CD4-positive, alpha-beta T cell treated with Interferon alpha-2 for 1 hour (primary cell): ENCODE measurements at places on chromosomes 3 and 15.

DNA sequence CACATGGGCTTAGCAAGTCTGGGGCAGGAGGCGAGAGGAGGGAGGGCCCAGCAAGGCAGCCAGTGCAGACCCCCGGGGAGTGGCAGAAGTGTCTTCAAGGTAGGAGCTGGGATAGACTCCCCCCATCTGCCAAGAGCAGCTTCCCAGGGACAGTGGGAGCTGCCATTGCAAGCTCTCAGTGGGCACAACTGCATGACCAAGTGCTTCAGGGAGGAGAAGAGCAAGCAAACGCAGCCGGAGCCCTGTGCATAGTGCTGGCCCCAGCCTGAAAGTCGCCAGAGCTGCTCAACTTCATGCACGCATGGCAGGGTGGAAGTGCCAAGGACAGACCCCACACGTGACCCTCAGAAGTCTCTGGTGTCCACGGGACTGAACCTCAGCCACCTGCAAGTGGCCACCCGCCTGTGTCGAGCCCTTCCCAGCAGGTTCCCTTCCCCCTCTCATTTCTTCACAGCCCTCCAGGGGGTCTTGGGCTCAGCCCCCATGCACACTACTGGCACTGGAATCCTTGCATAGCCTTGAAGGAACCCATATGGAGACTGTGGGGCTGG, 89.4 kb downstream of the PLXNA1 start:
- DNase-seq = no peak

DNA sequence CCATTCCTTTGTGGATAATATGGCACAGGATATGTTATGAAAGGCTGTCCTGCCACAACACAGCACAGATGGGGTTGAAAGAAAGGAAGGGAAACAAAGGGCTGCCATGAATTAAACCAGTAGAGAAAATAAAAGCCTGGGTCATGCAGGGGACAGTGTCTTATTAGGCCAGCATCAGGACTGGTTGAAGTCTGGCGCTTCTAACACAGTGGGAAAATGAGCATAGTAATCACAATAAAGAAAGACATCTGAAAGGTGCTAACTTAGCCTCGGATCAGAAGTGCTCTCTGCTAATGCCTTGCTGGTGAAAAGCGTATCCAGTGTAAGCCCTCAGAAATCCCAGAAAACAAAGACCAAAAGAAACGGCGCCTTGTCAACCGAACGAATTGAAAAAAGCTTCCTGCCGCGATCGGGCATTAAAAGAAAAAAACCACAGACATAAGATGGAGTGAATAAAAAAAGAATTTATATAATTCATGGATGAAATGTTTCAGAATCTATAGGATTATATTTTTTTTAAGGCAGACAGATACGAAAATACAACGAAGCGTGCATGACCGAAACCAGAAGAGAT, 566 bp upstream of the MKRN3 start:
- no peak for DNase-seq

DNA sequence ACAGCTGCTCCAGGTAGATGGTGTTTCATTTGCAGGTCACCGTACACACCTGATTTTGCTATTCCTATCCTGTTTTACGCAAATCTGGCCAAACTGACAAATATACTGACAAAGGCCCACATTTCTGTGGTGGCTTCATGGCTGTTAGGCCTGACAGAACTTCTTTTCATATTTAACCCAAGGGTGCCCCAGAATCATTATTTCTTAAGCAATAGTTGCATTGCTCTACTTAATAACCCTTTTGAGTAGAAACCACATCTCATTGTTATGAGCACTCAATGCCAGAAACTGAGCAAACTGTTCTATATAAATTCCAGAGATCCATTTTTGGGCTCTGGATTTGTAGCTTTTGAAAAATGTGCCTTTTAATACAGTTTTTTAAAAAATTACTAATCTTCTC, 19.4 kb downstream of the ASTE1 start:
- no peak for DNase-seq

- no peak for DNase-seq
Observed at GRCh38 chr3:179536256-179536655, 26.5 kb upstream of the ACTL6A start.

DNA sequence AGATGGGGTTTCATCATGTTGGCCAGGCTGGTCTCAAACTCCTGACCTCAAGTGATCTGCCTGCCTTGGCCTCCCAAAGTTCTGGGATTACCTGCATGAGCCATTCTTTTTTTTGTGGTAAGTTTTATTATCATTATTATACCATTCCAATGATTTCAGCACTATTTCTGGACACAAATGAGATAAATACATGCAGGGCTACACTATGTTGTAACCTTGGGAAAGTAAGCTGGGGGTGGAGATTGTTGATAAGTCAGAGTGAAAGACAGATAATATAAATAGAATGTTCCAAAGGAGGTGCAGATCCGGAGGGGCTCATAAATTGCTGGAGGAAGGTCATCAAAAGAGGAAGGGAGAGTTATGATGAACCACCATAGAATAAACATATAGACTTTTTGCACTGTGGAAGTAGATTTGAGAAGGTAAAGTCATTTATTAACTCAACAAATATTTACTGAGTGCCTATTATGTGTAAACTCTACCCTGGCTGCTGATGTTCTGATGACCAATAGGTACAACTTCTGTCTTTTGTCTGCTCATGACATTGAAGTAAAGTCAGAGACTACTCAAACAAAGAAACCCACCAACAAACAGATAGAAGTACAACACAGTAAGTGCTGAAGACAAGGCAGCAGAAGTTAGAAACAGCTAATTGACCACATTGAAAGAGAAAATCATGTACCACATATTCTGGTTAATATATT, 478.9 kb upstream of the GOLIM4 start:
- no peak for DNase-seq

DNA sequence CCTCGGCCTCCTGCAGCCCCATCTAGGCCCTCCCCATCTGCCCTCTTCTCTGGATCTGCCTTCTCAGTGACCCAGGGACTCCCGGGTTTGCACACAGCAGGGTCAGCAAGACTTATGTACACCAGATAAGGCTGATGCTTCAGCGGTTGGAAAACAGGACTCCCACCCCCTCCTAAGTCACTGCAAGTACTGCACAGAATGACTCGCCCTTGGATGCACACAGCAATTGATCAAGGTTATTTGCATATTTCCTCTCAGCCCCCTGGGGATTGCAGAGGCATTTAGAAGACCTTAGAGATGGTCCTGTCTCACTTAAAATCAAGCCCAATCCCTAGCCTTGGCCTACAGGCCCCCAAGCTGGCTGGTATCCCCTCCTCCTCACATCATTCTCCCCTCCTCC, 8.9 kb downstream of the ACAN start:
- no peak for DNase-seq

DNA sequence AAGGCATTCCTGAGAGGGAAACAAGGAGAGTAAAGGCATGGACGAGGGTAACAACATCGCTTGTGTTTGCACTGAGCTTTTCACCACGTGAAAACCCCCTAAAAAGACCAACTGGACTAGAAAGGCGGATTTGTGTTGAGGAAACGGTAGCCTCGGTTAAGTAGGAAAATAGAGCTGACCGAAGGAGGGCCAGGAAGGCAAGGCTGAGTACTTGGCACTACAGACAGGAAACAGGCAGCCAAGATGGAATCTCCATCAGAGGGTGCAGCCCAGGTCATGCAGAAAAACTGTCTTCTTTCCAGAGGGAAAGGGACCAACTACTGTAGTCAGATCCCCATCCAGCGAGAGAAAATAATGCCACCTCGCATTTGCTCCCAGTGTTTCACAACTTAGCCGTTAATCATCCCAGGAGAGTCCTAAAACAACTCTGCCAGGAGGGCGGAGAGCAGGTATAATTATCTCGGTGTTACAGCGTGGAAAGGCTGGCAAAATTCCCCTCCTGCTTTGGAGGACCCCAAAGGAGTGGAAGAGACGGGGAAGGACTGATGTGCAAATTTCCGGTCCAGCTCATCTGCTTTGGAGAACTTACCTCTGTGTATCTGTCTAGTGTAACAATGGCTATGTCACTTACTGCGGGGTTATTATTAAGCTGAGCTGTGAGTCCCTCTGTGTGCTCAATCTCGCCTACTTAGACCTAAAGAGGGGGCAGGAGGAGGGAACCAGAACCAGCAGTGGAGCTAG, 77.2 kb downstream of the MYO1E start:
- DNase-seq = no peak

DNA sequence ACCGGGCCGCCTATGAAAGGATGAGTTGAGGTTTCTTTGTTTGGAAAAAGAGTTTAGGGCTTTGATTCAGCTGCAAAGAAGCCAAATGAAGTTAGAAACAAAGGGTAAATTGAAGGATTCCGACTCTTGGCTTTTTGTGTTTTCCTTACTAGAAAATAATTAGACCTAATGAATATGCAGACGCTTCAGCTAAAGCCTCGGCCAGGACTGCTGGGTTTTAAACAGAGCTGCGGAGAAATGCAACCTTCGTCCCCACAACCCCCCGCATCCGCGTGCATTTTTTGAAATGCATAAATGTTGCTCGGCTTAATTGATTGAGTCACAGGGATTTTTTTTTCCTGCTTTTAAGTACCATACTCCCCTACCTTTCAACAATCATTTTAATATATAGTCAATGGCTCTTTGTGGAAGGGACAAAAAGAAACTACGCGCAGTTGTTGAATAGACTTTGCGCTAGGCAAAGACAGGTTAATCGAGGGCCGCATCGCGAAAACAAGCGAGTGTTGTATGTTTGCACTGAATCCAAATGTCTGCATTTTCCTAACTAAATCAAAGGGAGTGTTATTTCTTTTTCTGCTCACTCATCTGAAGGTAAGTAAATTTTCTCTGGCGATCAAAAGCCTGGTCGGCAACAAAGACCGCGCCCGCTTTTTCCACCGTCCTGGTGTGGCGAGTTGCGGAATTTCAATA, 1.3 kb upstream of the ZIC4 start:
- no peak for DNase-seq

DNA sequence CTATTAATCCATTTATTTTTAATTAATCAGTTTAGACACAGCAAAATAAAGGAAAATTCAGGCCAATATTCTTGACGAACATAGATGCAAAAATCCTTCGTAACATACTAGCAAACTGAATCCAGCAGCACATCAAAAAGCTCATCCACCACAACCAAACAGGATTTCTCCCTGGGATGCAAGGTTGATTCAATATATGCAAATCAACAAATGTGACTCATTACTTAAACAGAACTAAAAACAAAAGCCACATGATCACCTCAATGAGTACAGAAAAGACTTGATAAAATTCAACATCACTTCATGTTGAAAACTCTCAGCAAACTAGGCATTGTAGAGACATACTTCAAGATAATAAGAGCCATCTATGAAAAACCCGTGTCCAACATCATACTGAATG, 364.1 kb upstream of the THBS1 start:
- DNase-seq = no peak

- no peak for DNase-seq
Observed at GRCh38 chr3:127680798-127681221, 8.1 kb downstream of the ABTB1 start.

DNA sequence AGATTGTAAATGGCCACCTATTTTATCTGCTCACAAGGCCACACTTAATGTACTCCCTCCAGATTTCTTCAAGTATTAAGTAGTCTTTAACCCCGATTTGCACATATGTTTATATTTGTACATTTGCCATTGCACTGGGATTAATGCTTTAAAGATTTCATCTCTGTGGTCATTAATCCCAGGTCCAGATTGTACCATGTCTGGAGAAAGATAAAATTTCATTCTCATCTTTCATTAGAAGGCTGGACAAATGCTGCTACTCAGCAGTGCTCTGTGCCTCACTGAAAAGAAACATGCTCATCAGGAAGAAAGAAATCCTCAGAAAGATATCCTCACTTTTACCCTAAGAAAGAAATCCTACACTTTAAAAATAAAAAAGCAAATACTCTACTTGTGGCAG, 62.5 kb upstream of the LRRC3B start:
- no peak for DNase-seq

DNA sequence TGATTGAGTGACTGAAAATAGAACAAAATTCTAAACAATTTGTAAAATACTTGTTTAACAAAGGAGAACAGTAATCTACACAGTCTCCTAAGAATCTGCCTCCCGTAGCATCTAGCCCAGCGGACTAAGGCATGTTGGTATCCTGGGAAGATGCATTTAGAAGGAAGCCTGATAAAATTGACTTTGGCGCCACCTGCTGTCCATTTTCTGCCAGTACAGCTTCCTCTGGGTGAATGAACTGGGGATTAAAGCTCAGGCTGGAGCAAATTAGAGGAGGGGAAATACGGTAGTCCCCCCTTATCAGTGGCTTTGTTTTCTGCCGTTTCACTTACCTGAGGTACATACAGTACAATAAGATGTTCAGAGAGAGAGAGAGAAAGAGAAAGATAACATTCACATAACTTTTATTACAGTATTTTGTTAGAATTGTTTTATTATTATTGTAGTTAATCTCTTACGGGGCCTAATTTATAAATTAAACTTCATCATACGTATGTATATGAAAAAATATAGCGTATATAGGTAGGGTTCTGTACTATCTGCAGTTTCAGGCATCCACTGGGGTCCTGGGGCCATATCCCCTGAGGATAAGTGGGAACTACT, 191.6 kb downstream of the GAP43 start:
- peak; percentile 66 for DNase-seq

DNA sequence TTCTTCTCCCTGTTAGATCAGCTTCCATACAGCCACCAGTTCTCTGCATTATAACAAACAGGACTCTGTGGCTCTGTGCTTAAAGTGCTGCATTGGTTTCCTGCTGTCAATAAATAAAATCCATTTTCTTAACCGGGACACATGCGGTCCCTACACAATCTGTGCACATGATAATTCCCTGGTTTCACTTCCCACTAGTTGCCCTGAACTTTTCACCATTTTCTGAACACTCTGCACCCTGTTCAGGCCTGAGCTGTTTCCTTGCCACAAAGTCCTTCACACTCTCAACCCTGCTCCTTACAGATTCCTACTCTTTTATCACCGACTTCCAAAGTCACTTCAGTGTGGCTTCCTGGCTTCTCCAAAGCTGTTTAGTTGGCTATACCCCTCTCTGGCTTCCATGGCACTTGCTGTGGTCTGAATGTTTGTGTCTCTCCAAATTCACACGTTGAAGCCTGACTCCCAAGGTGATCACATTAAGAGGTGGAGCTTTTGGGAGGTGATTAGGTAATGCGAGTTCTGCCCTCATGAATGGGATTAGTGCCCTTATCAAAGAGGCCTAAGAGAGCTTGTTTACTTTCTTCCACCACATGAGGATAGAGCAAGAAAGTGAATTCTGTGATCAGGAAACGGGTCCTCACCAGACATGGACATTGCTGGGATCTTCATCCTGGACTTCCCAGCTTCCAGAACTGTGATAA, 233.4 kb downstream of the CHST2 start:
- no peak for DNase-seq

GRCh38 chr15:101372149-101372577, 77.1 kb upstream of the SNRPA1 start:
- no peak for DNase-seq

- DNase-seq = no peak
Observed at GRCh38 chr15:94079459-94079858, 151.9 kb upstream of the MCTP2 start.

DNA sequence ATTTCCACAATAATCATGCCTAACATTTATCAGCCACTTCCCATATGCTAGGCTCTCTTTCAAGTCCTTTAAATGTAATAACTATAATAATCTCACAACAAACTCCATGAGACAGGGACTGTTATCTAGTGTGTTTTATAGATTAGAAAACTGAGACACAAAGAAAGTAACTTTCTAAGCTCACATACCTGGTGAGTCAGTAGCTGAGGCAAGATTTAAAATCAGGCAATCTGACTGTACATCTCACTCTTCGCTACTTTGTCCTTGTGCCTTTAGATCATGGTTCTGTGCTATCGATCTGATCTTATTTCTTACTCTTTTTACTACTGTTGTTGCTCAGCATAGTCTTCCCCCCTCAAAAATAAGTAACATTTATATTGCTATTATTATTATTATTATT, 295.5 kb downstream of the LPP start:
- DNase-seq = no peak
